ENCODE measurements at places on chromosomes 6 and 20. TPM values are rescaled to one million over a fixed set of nuclear protein-coding genes. Genes with fewer than 3 reads are reported as not detected.

EZR gene
- total RNA-seq, result 32.8 TPM

POPDC3 gene
- total RNA-seq, result 0.68 TPM

BHLHE23 gene
- total RNA-seq, result not detected

HTR1E gene
- total RNA-seq, result not detected

BACH2 gene
- total RNA-seq, result 4.4 TPM

C20orf204 gene
- 2.0 TPM for total RNA-seq

TFAP2A gene
- total RNA-seq, result not detected

MROH8 gene
- 4.2 TPM for total RNA-seq

GFRA4 gene
- not detected for total RNA-seq

PNLDC1 gene
- 0.34 TPM for total RNA-seq

C6orf52 gene
- 1.3 TPM for total RNA-seq

TUBB2B gene
- 1.0 TPM for total RNA-seq

DEF6 gene
- total RNA-seq, result 6.8 TPM

PNRC1 gene
- 265 TPM for total RNA-seq

IMPG1 gene
- total RNA-seq, result not detected

CCR6 gene
- total RNA-seq, result 0.22 TPM

GTSF1L gene
- not detected for total RNA-seq

ELOVL2 gene
- total RNA-seq, result 0.19 TPM

DYNLT2 gene
- 1.6 TPM for total RNA-seq

PROKR2 gene
- not detected for total RNA-seq

ACTR5 gene
- 8.8 TPM for total RNA-seq

ENPP4 gene
- 16.2 TPM for total RNA-seq

ADGRG6 gene
- total RNA-seq, result 18.5 TPM

FRK gene
- 1.3 TPM for total RNA-seq

HLA-DRB1 gene
- total RNA-seq, result 84.4 TPM

POM121L2 gene
- total RNA-seq, result not detected

SAMD5 gene
- 0.38 TPM for total RNA-seq

IL17A gene
- total RNA-seq, result not detected

NOX3 gene
- total RNA-seq, result not detected

SPATS1 gene
- not detected for total RNA-seq

CD93 gene
- 47.8 TPM for total RNA-seq

MDFI gene
- total RNA-seq, result 1.6 TPM

KCNK17 gene
- not detected for total RNA-seq

LY6G6F gene
- total RNA-seq, result not detected

DLGAP4 gene
- total RNA-seq, result 25.8 TPM

GSTA1 gene
- total RNA-seq, result not detected

HAO1 gene
- total RNA-seq, result not detected

PAQR8 gene
- total RNA-seq, result 2.8 TPM

SLC22A3 gene
- 6.8 TPM for total RNA-seq

SIM1 gene
- 29.5 TPM for total RNA-seq
